ENCODE measurements at places on chromosomes 7 and 10. TPM values are rescaled to one million over a fixed set of nuclear protein-coding genes. Genes with fewer than 3 reads are reported as not detected.
A peak's percentile ranks its signal among the peaks of the same experiment; 100 is the strongest.

DNA sequence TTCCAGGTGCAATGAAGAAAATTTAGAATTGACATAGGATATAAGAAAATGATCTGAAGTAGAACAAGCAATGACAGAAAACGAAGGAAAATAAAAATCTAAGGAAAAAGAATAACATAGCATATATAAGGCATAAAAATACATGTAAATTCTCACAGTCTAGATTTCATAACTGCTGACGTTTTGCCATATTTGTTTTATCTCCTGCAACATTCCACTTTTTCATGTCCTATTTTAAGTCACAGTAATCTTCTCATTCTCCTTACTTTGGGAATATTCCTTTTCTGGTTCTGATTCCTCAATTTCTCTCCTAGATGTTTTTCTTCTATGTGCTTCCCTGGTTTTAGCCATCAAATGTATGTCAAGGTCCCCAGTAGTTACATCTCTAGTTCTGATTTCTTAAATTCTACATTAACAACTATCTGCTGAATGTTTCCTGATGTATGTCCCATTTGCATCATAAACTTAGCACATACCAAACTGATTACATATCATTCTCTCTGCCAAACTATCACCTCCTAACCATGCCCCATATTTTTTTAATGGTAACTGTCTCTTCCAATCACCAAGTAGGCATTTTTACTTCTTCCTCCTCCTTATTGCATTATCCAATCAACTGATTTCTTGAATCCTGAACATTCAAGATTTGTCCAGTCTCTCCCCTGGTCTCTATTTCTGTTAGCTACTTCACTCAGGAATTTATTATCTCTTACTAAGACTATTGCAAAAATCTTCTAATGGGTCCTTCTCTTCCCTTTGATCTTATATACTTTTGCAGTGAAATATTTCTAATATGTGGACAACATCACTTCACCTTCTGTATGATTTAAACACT, 171.3 kb downstream of the DNAJC1 start:
- no peak for DNase-seq

Gene CRHR2
- 0.20 TPM for total RNA-seq

GRCh38 chr10:121436630-121437341, 161.5 kb downstream of the FGFR2 start:
- DNase-seq, result peak; percentile 21

GRCh38 chr10:115093776-115094408, 727 bp downstream of the ATRNL1 start:
- DNase-seq, result no peak

Gene AKR1C4
- total RNA-seq, result not detected

GRCh38 chr7:136594739-136595144, 273.7 kb upstream of the CHRM2 start:
- DNase-seq, result no peak

DNA sequence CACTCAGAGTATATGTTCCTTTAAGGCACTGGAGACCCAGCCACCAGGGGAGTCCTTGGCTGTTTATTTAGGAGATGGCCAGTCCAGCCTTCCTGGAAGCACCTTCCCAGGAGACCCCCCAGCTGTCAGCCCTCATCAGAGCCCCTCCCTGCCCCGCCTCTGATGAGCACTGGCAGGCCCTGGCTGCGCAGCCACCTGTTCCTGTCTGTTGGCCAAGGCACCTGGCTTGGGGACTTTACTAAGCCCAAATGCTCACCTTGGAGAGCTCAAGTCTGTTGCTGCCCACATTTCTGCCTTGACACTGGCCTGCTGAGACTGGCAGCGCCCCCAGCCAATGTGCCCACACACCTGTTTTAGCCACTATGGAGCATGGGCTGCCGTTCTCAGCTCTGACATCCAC, 124.7 kb downstream of the ELMO1 start:
- DNase-seq, result no peak

Gene LRRD1
- total RNA-seq, result 0.30 TPM

Data from skin of body (tissue), 3 donors.